ENCODE measurements at places on chromosomes 7 and 10.

DNA sequence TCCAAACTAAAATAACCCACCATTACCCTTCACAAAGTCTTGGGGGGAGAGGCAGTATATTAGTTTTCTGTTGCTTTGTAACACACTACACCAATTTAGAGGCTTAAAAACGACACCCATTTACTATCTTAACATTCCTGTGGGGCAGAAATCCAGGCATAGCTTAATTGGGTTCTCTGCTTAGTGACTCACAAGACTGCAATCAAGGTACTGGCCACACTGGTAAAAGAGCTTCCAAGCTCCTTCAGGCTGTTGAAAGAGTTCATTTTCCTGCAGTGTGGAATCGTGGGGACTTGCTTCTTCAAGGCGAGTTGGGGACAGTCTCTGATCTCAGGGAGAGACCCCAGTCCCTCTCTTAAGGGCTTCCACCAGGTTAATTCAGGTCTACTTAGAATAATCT lies 139.1 kb downstream of the XPNPEP1 start:
- no peak for DNase-seq

DNA sequence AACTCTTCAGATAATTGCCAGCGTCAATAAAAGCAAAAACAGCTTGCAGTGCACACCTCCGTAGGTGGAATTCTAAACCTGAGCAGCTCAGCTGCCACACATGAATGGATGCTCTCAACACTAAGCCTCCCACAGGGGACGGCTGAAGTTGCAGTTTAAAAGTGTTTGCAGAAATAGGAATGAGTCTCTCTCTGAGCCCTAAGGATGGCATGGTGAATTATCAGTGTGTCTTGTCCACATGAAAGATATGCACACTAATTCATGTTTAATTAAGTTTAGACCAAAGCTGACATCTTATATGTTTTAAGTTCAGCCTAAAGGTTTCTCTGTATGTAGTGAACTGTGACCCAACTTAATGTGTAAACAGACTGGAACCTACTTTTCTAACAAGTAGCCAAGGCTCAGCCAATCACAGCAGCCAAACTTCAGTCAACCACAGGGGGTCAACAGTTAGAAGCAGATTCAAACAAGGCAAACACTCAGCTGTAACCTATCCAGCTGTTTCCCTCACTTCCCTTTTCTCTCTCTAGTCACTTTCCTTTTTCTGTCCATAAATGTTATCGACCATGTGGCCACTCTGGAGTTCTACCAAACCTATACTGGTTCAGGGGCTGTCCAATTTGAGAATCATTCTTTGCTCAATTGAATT lies 38.1 kb downstream of the CTTNBP2 start:
- DNase-seq: no peak

- DNase-seq: no peak
Observed at GRCh38 chr7:108097703-108098102, 32.5 kb downstream of the LAMB4 start.

GRCh38 chr10:21199501-21199900 lies 302.4 kb upstream of the NEBL start:
- no peak for DNase-seq

GRCh38 chr7:97982647-97983046 lies 7.3 kb downstream of the OCM2 start:
- DNase-seq: no peak

DNA sequence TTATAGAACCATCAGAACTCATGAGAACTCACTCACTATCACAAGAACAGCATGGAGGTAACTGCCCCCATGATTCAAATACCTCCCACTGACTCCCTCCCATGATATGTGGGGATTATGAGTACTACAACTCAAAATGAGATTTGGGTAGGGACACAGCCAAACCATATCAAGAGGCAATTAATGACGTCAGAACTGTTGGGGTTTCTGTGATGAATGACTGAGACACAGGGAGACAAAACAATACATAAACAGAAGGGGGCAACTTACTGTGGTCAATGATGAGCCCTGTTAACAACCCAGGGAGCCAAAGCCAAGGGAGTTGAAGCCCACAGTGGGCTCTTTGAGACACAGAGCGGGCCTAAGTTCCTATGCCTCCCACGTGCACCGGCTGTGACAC lies 171.3 kb upstream of the GHITM start:
- no peak for DNase-seq

DNA sequence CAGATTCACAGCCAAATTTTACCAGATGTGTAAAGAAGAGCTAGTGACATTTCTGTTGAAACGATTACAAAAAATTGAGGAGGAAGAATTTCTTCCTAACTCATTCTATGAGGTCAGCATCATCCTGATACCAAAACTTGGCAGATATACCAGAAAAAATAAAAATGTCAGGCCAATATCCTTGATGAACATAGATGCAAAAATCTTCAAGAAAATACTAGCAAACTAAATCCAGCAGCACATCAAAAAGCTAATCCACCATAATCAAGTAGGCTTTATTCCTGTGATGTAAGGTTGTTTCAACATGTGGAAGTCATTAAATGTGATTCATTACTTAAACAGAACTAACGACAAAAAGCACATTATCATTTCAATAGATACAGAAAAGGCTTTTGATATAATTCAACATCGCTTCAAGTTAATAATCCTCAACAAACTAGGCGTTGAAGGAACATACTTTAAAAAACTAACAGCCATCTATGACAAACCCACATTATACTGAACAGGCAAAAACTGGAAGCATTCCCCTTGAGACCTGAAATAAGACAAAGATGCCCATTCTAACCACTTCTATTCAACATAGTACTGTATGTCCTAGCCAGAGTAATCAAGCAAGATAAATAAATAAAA lies 807.7 kb upstream of the ZWINT start:
- DNase-seq: no peak

- no peak for DNase-seq
Observed at GRCh38 chr10:90779548-90779947, 78.3 kb downstream of the HTR7 start.

DNA sequence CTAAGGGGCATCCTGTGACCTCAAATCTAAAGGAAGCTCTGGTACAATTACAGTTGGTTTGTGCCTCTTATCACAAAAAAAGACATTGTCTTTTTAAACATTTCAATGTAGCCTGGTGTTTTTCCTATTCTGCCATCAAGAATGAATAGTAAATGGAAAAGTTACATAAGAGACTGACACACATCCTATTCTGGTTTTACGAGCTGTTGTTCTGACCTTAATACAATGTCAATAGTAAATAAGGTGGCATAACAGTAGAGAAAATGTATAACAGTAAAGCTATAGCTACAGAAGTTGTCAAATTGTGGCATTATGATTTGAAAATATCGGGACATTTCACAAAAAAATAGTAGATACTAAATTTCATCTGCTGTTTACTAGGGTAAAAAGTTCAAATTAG lies 88.4 kb downstream of the NT5C2 start:
- no peak for DNase-seq

DNA sequence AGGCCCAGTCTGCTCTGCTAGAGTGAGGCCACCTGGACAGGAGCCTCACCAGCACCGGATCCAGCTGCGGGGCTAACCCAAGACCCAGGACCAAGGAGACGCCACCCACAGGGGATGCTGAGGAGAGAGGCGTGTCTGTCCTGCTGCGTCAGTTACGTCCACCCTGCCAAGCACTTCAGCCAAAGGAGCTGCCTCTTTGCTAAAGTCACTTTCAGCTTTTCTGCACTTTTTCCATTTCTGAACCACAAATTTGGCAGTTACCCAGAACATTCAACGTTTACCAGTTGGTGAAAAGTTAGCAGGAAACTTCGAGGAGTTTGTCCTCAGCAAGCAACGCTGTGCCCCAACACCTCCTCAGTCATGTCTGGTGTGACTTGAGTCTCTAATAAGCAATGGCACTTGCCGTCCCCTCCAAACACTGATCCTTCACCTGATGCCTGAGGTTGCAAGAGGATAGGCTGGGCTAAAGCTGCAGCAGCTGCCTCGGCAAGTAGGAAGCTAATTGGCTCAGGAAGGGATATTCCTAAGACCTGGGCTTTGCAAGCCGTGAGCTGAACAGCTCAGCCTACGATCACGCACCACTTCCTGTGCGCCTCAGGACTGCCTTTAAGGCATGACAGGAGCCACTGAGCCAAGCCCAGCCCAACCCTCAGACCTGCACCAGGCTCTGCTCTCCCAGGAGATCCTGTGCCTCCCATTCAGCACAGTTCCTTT lies 40.1 kb downstream of the KCNH2 start:
- no peak for DNase-seq

GRCh38 chr10:12400266-12400931 lies 51.1 kb downstream of the CAMK1D start:
- no peak for DNase-seq

- DNase-seq: no peak
Observed at GRCh38 chr10:96919785-96920430, 87.8 kb downstream of the LCOR start.

DNA sequence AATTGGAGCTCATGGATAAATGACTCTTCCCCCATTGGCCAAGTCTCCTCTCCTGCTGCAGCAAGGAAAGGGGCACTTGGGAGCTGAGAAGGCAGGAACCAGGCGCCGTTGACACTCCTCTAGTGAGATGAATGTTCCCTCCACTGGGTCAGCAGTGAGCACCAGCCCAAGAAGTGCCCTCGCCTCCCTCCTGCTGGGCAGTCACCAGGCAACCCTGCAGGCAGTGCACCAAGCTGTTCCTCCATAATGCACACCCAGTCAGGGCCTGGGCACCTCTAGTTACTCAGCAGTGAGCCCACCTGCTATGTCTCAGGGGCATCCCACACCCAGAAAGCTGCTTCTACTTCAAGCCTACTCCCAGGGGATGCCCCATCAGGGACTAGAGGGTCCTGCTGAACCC lies 84.3 kb downstream of the KCNMA1 start:
- DNase-seq: no peak

DNA sequence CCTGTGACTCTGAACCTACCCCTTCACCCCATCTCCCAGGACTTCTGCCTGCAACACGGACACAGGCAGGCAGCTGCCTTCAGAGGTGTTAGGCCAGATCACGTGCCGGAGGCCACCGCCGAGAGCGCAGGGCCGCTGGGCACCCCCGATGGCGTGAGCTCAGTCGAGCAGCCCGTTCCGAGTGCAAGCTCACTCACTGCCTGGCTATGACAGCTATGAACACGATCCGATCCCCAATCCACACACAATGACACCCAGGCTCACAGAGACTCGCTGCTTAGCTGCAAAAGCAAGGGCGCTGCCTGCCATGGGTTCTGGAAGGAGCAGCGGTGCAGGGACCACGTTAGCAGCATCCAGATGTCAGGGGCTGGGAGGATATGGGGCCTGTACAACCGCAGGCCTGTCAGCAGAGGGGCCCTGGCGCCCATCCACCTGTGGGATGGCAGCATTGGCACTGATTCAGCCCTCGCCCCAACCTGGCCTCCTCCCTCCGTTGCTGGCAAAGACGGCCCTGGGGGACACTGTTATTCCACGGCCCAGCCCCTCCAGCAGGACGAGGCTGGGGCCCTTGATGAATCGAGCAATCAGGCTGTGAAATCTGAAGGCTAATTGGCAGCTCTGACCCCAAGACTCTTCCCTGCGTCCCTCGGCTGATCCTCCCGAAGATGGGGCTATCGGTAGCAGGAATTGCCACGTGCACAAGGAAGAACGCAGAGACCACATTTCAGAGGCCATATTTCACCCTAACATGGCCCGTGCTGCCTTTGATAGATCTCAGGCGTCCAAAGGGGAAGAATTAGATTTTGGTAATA lies 230.1 kb downstream of the ELFN1 start:
- DNase-seq: no peak

GRCh38 chr7:128703609-128704241 lies 31.6 kb downstream of the GARIN1A start:
- no peak for DNase-seq

GRCh38 chr7:80132594-80132993 lies 2.0 kb upstream of the GNAI1 start:
- DNase-seq: no peak

- no peak for DNase-seq
Observed at GRCh38 chr10:98316661-98317060, 48.7 kb upstream of the LOXL4 start.

- no peak for DNase-seq
Observed at GRCh38 chr10:98226508-98227144, 41.4 kb downstream of the LOXL4 start.

GRCh38 chr7:110774071-110774470 lies 316.9 kb upstream of the LRRN3 start:
- DNase-seq: no peak

- no peak for DNase-seq
Observed at GRCh38 chr10:72690071-72690755, 1.7 kb upstream of the MCU start.

GRCh38 chr10:2660276-2660675 lies 407.1 kb upstream of the PFKP start:
- DNase-seq: no peak

- DNase-seq: peak; percentile 67
Observed at GRCh38 chr10:102835007-102835482, 2.2 kb downstream of the CYP17A1 start.

- DNase-seq: no peak
Observed at GRCh38 chr10:93498166-93498565, 1.8 kb downstream of the CEP55 start.

GRCh38 chr10:131743190-131744151 lies 157.3 kb upstream of the PPP2R2D start:
- DNase-seq: no peak

- DNase-seq: no peak
Observed at GRCh38 chr7:155984028-155984580, 171.8 kb upstream of the SHH start.
